ENCODE measurements at places on chromosomes 1 and 21. TPM values are rescaled to one million over a fixed set of nuclear protein-coding genes. Genes with fewer than 3 reads are reported as not detected.

The RIMS3 gene
- total RNA-seq = 2.5 TPM

The AKNAD1 gene
- not detected for total RNA-seq

The ZFP69 gene
- 4.1 TPM for total RNA-seq

The HSPA13 gene
- total RNA-seq = 37.3 TPM

The MUL1 gene
- 17.8 TPM for total RNA-seq

The NBPF4 gene
- total RNA-seq = 0.95 TPM

The CFHR1 gene
- total RNA-seq = not detected

The SPATA21 gene
- 0.11 TPM for total RNA-seq

The LMNA gene
- 98.8 TPM for total RNA-seq

The RGS8 gene
- total RNA-seq = not detected

The NUP210L gene
- total RNA-seq = 0.09 TPM

The GPR37L1 gene
- not detected for total RNA-seq

The GBP1 gene
- total RNA-seq = 219 TPM

The ZC3H12A gene
- 21.5 TPM for total RNA-seq

The EIF4G3 gene
- total RNA-seq = 48.4 TPM

All from T-helper 2 cell treated with Interferon-gamma antibody and Interleukin-4, amounts not matched to agents 100 ng/mL and 5 ng/mL, for 36 hours (primary cell).